ENCODE measurements at places on chromosomes 6 and 20.
A peak's percentile ranks its signal among the peaks of the same experiment; 100 is the strongest.

DNA sequence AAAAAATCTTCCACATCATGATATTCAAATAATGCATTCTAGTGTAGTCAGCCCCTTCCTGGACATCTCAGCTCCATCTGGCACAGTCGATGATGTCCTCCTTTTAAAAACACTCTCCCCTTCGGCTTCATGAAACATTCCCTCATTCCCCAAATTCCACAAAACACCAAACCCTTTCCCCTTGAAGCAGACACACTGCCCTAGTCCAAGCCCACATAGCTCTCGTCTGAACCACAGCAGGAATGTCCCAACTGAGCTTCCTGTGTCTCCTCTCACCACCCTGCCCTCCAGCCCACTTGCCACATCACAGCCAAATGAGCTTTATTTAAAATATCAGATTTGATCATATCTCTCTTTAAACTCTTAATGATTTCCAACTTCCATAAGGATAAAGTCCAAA, 106.4 kb upstream of the CARMIL1 start:
- no peak for DNase-seq

DNA sequence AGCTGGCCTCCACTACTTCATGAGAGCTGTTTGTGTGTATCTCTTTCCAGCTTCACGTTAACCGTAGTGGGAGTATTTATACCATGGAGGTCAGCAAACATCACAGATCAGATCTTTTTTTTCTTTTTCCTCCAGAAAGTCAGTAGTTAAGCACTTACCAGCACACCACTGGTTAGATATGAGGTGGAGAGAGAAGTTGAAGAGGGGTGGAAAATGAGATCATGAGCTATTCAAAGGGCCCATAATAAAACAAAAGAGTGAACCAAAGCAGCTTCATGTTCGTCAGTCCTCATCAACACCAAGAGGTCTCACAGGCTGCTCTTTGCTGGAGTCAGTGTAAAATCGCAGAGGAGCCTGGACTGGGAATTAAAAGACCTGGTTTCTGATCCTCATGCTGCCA, 125.1 kb upstream of the SGK1 start:
- DNase-seq = no peak

DNA sequence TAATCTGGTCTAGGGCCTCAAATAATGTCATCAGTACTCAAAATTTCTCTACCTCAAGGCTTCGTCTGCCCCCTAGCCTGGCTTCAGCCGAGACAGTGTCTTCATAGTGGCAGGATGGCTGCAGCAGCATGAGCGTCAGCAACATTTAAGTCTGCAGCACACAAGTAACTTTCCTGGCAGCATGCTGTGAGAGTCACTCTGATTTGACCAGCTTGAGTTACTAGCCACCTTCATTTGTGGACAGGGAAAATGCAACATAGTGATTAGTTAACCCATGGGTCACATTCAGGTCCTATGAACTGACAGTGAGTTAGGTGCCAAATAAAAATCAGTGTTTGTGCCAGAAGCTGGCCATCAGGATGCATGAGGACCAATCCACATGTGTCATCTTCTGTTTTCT, 209.9 kb upstream of the SLC35B3 start:
- no peak for DNase-seq

DNA sequence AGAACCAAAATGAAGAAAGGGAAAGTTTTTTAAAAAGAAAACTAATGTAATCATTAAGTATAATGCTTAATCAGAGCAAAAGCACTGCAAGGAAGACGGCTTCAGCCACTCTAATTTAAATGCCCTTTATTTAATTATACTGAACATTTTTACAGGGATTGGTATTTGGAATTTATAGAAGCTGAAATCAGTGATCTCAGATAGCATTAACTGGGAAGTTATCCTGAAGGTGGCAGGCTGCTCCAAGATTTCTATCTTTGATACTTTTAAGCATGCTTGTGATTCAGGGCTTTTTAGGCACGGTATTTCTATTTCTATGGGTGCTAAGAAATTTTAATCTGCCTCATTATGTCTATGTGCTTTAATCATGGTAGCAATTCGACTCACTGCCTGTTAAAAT, 1.3 kb upstream of the NDUFAF4 start:
- DNase-seq = no peak

DNA sequence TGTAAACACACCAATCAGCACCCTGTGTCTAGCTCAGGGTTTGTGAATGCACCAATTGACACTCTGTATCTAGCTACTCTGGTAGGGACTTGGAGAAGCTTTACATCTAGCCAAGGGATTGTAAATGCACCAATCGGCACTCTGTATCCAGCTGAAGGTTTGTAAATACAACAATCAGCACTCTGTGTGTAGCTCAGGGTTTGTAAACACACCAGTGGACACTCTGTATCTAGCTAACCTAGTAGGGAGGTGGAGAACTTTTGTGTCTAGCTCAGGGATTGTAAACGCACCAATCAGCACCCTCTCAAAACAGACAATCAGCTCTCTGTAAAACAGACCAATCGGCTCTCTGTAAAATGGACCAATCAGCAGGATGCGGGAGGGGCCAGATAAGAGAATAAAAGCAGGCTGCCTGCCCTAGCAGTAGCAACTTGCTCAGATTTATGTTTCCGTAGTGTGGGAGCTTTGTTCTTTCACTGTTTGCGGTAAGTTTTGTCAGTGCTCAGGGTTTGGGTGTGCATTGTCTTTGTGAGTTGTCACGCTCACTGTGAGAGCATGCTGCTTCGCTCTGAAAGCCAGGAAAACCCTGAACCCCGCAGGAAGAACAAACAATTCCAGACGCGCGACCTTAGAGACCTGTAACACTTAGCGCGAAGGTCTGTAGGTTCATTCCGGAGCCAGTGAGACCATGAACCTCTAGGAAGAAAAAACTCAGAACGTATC, 37.0 kb downstream of the RIOK1 start:
- no peak for DNase-seq

DNA sequence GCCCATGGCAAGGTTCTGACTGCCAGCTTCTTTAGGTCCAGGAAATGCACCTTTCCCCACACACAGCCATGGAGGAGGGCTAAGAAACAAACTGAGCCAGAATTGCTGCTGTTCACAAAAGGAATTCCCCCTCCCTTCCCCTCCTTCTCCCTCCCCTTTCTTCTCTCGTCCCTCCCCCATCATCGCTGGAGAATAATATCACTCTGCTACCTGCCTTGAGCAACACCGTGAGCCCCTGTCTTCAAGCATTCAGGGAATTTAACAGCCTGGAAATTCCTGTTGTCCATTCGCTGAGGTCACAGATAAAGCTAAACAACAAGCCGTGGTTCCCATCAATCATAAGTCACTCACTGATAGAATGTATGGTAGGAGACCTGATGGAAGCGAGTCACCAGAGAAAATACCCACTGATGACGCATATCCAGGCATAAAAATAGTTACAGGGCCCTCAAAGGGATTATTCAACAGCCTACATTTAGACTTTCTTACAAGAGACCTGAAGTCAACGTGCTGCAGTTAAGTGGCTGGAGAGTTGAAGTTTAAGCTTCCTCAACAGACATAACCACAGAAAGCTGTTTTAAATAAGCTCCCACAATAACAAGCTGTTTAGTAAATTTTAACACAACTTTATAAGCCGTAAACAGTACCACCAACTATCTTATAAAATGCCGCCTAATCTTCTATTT, 59.7 kb downstream of the HIVEP2 start:
- DNase-seq = peak; percentile 87

DNA sequence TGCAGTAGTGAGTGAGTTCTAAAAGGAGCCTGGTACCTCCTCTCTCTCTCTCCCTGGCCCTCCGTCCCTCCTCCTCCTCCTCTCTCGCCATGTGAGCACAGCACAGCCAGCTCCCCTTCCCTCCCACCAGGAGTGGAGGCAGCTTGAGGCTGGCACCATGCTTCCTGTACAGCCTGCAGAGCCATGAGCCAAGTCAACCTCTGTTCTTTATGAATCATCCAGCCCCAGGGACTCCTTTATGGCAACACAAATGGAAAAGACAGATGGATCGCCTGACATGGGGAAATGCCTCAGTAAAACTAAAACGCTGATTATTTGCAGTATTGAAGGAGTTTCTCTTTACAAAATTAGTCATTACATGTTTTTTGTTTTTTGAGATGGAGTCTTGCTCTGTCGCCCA, 233.7 kb upstream of the ARID1B start:
- DNase-seq = no peak

- peak; percentile 70 for DNase-seq
Measured at GRCh38 chr6:167056370-167056769, 57.2 kb downstream of the CEP43 start.

DNA sequence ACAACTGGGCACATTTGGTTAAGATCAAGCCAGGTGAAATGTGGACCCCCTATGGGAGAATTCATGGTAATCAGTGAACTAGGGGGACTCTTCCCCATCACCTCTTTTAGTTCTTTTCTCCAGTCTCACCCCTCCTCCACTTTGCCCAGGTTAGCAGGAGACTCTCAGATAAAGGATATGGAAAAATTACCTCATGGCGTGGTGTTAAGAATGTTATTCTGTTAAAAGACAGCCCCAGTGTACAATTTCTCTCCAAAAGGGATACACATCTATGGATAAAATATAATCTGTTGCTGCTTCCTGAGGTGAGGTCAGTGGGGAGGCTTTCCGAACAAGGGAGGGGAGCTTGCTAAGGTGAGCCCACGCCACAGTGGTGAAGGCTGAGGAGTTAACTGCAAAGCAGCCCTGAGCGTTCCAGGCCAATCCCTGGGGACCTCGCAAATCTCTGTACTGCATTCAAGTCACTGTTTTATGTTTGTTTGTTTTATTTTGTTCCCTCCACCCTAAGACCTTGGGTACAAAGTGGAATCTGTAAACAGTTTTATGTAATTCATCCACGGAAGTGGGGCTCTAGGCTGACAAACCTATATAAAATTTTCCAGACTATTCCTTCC, 52.0 kb downstream of the ADGRF1 start:
- no peak for DNase-seq

DNA sequence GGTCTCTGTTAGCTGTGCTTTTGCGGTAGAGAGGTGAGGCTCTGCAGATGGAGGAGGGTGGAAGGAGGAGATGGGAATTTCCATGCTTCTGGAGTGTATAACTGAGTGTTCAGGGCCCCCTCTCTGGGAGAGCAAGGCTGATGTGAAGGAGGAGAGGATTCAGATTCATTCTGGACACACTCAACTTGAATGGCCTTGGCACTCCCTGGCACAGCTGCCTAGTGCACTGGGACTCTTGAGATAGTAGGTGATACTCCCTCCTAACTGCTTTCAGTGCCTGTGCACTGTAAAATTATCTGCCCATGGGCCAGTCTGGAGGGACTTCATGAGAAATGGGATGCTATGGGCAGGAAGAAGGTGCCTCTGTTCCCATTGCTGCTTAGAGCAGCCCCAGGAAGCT, 54.2 kb upstream of the MYL9 start:
- DNase-seq = no peak

DNA sequence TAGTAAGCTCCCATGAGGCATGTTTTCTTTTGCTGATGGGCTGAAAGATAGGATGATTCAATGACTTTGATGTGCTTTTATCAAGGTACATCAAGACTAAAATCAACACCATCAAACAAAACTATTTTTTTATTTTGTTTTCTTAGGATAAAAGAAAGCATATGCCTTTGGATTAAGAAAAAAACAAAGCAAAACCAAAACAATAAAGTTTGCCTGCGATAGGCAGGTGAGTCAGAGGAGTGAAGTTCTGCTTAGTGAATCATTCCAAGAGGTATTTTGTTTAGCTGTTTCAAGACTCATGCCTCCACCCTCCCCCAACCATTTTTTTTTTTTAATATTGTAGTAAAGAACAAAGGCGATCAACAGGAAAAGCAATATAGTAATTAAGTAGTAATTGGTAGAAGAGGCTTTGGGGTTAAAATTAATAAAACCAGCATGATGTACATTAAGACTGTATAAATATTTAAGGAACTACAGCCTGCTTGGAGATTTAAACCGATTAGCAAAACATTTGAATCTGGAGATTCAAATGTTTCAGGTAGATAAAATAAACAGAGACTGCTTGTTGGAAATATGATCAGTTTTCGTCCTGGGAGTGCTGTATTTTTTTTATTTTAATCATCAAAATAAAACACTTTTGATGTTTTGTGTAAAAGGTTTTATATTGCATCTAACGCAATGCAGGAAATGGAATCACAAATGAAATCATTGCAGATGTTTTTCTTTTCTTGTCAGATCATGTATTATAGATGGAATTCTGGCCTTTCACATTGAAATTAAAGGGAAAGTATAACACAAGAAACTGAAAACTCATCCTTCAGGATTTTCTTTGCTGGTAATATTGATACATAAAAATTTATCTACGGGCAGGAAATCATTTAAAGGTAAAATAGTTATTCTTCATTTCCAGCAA, 482.3 kb upstream of the MANEA start:
- DNase-seq = no peak

- no peak for DNase-seq
Measured at GRCh38 chr20:58303547-58303946, 6.0 kb upstream of the RAB22A start.

DNA sequence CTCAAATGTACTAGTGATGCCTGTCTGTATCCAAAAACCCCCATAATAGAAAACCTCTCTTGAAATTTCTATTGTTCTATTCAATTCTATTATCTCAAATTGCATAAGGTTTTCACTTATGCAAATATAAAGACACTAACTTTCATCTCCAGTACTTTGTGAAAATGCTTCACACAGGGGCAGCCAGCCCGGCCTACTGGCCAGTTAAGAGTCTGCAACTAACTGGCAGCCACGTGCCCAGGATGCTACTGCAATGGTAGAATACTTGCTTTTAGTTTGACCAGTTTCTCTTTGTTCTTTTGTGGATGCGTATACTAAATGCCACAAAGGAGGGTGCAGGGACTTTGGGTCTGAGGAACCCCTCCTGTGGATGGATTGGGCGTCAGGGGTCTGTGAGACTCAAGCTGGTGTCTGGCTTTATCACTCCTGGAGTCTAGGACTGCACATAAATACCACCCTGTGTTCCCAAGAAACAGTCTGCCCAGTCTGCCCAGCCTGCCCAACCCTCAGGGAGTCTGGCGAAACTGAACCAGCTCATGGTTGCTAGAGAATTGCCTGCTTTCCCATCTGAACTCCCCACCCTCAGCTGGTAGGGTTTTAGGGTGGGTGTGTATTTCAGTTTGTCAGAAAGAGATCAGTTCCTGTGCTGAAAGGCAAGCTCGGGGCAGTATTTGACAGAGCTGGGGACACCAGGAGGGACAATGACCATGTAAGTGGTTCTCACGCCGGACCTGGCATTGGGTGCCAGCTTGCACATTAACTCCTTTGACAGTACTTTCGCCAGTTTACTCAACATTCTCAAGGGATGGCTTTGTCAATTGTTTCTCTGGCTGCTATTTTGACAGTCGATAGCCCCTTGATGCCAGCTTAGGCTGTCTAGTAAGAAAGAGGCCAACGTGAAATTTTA, 558.2 kb upstream of the JAG1 start:
- DNase-seq = no peak

DNA sequence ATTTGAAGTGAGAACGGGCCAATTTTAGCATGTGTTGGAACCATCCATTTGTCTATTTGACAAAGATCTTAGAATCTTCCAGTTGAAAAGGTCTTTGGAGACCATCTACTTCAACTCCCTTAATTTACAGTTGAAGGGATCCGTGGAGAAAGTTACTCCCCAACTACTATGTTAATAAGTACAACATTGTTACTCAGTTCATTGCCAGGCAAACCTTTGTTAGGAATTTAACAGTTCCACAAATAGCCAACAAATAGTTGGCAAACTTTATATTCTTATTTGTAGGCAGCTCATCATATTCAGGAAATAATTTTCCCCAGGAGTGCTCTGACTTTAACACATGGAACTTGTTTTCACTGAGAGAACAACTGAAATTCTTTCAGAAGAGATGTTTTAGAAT, 81.0 kb upstream of the FLRT3 start:
- DNase-seq = no peak

All from CD4-positive, alpha-beta T cell treated with Interleukin-4 for 4 hours (primary cell).